ENCODE measurements at places on chromosomes 1 and 21.
A peak's percentile ranks its signal among the peaks of the same experiment; 100 is the strongest.

GRCh38 chr1:201218409-201218808 lies 27.8 kb downstream of the IGFN1 start:
- DNase-seq, result no peak

DNA sequence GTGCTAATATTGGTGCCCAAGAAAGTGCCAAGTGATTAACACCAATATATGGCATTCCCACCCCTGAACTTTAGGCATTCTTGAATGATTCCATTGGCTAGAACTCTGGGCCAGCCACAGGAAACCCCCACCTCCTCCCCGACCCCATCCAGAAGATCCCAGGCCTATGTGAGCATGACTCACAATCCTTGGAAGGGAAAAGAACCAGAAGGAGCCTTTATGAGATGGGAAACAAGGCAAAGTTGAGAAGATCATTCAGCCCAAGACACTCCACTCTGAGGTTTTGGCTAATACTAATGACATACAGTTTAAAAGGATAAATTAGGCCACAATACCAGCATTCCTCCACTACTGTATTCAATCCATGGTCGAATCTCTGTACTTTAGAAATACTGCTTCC lies 21.8 kb downstream of the ELK4 start:
- DNase-seq, result no peak

GRCh38 chr1:164685266-164686035 lies 126.5 kb downstream of the PBX1 start:
- DNase-seq, result no peak

DNA sequence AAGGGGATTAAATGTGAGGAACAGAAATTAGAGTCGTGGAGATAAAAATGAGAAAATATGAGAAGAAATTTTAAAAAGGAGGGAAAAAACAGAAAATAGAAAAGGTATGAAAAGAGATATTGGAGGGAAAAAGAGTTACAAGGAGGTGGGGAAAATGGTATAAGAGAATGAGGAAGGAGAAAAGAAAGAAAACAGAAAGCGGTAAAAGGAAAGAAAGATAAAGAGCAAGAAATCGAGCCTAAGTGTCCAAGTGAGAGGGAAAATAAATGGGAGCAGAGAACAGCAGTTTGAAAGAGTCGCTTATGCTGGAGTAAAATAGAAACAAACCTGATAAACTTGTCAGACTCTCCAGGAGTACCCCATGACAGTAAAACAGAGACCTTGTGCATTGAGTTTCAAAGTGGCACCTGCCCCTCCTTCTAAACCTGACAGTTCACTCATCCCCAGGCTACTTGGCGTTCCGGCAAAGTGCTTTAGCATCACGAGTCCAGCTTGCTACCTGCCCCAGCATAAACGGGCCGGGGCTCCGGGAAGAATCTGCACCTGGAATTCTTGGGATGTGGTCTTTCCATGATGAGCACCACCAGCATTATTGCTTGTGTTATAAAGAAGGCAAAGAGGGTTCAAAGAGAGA lies 585 bp downstream of the NEGR1 start:
- no peak for DNase-seq

DNA sequence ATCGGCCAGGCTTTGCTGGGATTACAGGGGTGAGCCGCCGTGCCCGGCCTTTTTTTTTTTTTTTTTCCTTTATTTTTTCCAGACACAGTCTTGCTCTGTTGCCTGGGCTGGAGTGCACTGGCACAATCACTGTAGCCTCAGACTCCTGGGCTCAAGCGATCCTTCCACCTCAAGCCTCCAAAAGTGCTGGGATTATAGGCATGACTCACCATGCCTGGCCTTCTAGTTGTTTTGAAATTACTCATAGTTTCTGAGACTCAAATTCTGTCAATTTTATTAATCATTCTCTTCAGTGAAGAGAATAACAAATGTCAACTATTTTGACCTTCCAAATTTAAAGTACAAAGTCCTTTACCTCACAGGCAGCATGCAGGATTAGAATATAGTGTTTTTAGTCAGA lies 374.5 kb downstream of the PLA2G4A start:
- no peak for DNase-seq

DNA sequence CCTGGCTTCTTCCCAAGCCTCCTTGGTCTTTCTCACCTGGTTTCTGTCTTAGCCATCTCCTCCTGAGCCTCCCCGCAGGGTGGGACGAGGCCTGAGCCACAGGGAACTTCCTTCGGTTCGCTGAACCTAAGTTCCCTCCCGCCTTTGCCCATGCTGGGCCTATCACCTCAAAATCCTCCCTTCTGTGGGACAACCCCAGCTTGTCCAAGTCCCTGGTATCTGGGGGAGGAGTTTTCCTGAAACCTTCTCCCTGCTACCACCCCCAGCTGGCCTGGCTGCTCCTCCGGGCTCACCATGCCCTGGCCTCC lies 27.7 kb upstream of the VPS13D start:
- DNase-seq, result no peak

- no peak for DNase-seq
Measured at GRCh38 chr1:39539252-39539790, 37.3 kb downstream of the PABPC4 start.

GRCh38 chr1:224201383-224201782 lies 18.3 kb downstream of the DEGS1 start:
- DNase-seq, result no peak

- DNase-seq, result peak; percentile 35
Measured at GRCh38 chr1:23177438-23178380, 9.1 kb upstream of the LUZP1 start.

- no peak for DNase-seq
Measured at GRCh38 chr1:109370712-109371340, 26.9 kb downstream of the SORT1 start.

DNA sequence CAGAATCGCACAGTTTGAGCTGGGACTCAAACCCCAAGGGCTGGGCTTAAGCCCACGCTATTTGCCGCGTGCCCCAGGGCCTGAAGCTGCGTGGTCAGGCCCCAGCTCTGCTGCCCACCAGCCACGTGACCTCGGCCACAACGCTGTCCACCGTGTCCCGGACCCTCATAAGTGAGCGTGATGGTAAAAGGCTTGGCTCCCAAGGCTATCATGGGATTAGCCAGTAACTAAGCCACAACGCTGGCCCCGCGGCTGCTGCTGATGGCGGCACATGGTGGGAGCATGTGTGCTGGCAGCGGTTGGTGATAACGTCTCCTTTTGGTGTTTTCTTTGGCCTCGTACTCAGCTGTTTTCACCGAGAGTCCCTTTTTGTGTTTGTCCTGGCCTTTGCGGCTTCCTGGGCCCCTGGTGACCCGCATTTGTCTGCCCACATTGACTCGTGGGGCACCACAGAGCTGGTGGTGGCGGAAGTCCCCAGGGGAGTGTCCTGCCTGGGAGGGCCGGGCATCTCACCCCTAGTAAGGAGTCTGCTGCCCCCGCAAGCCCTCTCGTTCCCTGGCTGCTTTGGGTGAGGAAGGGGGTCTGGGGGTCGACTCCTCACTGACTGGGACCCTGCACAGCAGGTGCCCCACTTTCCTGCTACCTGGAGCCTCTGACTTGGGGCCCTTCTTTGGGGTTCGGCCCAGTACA lies 29.3 kb downstream of the PRKCZ start:
- DNase-seq, result no peak

DNA sequence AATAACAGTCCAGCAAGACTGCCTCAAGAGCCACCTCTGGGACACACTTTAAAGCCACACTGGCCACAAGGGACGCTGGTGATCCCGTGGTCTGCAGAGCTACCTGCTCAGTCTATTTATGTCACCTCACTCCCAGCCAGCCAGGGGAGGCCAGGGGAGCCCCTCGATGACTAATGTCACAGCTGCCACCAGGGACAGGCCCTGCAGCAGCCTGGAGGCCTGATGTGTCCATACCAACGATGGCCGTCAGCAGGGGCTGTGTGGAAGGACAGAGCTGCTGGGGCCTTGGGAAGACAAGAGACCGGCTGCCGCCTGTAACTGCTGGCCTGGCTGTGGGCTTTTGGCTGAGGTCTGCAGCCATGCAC lies 71.0 kb downstream of the SIK1 start:
- no peak for DNase-seq

DNA sequence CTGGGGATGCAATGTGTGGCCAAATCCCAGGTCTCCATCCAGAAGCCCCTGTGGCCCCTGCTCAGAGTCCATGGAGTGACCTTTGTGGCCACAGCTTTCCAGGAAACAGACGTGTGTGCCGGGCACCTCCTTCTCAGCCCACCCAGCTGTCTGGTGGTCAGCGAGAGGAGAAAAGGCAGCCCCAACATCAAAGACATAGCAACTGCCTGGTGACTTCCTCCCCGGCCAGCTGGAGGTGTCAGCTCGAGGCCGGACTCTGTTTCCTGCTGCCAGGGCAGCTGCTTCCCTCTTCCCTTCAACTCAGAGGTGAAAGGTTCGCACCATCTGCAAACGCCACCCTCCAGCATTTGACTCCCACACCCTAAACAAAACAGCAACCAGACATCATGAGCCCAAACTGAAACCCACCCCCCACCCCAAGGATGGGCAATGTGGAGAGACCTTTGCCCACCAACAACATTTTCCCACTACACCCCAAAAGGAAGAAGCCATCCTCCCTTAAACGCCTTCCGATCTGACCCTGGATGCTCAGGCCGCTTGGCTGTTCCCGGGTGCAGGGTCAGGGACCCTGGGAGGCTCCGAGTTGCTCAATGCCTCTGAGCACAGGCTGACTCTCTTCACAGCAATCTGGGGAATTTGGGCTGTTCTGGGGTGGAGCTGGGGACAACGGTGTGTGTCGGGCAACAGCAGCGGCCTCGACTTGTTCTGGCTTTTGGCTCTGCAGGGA lies 162.3 kb downstream of the PSMG1 start:
- DNase-seq, result no peak

GRCh38 chr1:55063577-55063942 lies 24.2 kb downstream of the PCSK9 start:
- no peak for DNase-seq

DNA sequence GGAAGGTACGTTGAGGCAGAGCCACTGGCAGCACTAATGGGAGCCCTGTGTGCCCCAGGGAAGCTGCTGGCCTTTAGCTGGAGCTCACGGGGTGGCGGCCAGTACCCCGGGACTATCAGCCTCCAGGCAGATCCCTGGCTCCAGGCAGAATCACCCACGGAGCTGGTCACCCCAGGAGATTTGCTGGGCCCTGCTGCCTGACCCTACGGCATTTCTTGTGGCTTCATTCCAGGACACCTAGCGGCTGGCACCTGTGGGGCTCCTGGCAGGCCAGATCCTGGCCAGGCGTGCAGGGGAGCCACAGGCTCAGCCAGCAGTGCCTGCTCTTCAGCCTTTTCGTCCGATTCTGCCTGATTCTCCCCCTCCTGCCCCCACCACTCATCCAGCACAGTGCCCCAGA lies 7.1 kb downstream of the PADI1 start:
- no peak for DNase-seq

DNA sequence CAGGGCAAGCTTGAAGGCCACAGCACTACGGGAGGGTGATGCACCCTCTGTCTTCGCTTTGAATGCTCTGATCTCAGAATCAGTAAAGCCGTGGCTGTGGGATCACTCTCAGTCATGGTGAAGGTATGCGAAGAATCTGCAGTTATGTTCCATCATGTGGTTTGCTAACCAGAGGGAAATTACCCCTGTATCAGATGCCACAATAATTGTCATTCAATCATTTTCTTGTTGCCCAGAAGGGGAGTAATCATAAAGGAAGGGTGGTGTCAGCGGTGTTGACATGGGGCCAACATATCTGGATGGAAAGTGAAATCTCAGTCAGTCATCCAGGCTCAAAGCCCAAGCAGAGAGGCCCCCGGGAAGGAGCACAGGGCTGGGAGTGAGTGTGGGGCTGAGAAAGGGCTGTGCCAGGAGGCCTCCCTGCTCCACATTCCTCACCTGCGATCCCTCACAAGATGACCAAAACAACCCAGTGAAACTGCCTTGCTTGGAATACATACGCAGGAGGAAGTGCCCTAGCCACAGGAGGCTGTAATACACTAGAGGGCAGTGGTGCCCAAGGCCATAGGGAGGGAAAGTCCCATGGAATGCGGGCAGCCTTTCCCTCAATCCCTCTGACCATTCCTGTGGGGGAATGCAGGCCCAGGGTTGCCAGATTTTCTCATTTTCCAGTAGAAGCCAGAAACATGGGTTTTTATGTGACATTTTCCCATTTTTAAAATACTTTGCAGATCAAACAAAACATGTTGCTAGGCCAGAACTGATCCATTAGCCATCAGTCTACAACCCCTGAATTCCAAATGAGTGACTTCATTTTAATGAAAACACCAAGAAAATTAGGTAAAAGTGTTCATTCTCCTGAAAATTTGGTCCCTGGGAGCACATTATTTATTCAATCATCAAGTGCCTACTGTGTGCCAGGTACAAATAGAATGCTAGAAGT lies 95.7 kb upstream of the VANGL1 start:
- peak; percentile 40 for DNase-seq

DNA sequence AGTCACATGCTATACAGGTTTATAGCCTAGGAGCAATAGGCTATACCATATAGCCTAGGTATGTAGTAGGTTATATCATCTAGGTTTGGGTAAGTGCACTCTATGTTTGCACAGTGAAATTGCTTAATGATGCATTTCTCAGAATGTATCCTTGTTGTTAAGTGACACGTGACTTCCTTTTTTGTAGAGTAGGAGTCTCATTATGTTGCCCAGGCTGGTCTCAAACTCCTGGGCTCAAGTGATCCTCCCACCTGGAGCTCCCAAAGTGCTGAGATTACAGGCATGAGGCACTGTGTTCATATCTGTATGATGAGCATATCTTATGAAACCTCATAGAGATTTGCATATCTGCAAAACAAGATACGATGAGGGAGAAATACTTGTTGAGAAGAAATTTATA lies 13.8 kb upstream of the ABCB10 start:
- DNase-seq, result peak; percentile 29

DNA sequence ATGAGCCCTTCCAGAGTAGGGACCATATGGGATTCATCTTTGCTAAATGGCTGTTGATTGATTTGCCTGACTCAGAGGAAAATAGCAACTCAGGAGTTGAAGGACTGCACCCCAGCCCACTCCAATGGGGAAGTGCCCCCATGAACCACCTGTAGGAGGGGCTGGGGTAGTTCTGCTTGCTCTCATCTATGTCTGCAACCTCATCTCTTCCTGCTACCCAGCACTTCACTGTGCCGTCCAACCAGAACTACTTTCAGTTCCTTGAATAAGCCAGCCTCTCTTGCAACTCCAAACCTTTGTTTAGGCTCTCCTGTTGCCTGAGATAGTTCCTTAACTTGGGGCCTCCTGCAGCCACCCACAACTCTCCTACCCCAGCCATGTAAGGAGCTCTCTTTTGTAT lies 26.6 kb downstream of the BEND5 start:
- no peak for DNase-seq

GRCh38 chr1:82849460-82849859 lies 1048.7 kb downstream of the ADGRL2 start:
- DNase-seq, result no peak

- DNase-seq, result no peak
Measured at GRCh38 chr1:113975211-113975895, 3.9 kb upstream of the OLFML3 start.

- DNase-seq, result no peak
Measured at GRCh38 chr1:27789540-27790041, 16.6 kb downstream of the STX12 start.

GRCh38 chr21:27831177-27831576 lies 864.3 kb upstream of the ADAMTS5 start:
- no peak for DNase-seq

GRCh38 chr1:229141689-229142377 lies 129.1 kb upstream of the RAB4A start:
- no peak for DNase-seq
